ENCODE measurements at places on chromosomes 3 and 15. TPM values are rescaled to one million over a fixed set of nuclear protein-coding genes. Genes with fewer than 3 reads are reported as not detected.

Gene FRMD5
- total RNA-seq = 1.5 TPM

Gene FAM107A
- 0.76 TPM for total RNA-seq

Gene LRRIQ4
- total RNA-seq = not detected

Gene SERPINI2
- total RNA-seq = not detected
